ENCODE measurements at places on chromosomes 12 and 14.
A peak's percentile ranks its signal among the peaks of the same experiment; 100 is the strongest.

DNA sequence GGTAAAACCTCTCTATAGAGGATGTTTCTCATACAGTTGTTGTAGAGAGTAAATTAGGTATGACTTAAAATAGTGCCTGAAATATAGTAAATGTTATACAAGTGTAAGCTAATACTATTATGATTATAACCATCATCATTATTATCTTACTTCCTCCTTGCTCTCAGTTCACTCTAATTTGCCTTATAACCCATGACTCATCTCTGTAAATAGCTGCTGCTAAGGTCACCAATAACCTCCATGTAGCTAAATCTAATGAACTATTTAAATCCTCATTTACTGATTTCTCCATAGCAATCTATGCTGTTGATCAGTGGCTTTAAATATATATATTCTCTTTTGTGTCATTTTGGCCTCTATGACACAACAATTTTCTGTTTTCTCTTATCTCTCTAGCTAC is 109.6 kb downstream of the RMST start:
- DNase-seq = no peak

DNA sequence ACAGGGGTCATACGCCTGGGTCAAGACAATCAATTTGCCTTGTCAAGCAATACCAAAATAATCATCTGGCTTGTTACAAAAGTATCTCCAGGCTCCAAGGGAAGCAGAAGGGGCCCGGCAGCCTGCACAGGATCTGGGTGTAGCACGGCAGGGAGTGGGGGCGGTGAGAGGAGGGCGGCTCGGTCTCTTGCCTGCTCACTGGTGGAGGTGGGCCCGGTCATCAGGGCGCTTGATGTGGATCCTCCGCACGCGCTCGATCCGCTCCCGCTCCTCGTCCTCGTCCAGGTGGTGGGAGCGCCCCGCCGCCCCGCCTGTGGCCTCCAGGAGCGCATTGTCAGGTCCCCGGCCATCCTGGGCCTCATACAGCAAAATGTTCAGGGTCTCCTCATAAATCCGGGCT is 25.7 kb downstream of the KCTD10 start:
- DNase-seq = no peak

- no peak for DNase-seq
These were observed 70.4 kb downstream of the TBK1 start for GRCh38 chr12:64522316-64522715.

DNA sequence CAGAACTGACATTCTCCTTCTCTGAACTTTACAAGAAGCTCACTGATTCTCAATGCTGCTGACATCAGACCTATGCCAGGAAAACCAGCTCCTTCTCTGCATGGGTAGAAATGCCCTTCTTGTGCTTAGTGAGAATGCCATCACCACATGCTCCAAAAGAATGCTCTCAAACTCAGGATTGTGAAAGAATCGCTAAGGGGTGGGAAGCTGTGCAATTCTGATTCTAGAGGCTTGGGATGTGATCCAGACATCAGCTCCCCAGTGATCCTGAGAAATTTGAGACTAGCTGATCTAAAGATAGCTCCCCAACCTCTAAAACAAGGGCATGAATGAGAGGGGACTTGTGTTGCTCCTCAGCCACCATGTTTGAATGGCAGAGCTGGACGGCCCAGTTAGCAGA is 113.2 kb downstream of the DPF3 start:
- DNase-seq = no peak

- no peak for DNase-seq
These were observed 82.7 kb downstream of the BEGAIN start for GRCh38 chr14:100504372-100505078.

GRCh38 chr12:101697930-101698799 is 725 bp downstream of the CHPT1 start:
- peak; percentile 5 for DNase-seq

DNA sequence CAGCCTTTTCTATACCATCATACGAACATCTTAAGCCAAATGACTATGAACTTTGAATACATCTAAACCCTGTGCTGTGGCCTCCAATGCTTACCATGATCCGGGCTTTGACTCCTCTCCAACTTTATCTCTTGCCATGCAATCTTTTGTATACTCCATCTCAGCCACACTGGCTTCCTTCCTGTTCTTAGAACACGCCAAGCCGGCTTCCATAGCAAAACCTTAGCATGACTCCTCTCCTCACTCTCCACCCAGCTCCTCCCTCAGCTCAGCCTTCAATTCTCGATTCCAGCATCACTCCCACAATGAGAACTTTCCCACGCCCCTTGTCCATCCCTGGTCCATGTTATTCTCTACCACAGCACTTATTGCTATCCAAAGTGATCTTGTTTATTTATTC is 228.3 kb downstream of the NTF3 start:
- no peak for DNase-seq

DNA sequence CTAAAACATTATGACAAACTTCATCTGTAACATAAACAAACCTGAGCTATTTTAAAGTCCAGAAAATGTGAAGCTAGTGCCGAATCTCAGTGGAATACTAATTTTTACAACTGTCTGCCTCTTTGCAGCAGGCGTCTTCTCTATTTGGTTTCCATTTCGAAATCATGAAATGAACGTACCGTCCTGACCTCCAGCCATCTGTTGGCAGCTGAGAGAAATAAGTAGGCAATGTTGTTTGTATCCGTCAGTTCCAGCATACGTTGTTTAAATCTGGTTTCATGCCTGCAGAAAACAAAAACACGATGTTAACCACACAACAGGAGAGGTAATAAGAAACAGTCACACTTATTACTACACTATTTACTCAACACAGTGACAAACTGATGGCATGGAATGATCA is 54.3 kb upstream of the KCNJ8 start:
- DNase-seq = no peak

DNA sequence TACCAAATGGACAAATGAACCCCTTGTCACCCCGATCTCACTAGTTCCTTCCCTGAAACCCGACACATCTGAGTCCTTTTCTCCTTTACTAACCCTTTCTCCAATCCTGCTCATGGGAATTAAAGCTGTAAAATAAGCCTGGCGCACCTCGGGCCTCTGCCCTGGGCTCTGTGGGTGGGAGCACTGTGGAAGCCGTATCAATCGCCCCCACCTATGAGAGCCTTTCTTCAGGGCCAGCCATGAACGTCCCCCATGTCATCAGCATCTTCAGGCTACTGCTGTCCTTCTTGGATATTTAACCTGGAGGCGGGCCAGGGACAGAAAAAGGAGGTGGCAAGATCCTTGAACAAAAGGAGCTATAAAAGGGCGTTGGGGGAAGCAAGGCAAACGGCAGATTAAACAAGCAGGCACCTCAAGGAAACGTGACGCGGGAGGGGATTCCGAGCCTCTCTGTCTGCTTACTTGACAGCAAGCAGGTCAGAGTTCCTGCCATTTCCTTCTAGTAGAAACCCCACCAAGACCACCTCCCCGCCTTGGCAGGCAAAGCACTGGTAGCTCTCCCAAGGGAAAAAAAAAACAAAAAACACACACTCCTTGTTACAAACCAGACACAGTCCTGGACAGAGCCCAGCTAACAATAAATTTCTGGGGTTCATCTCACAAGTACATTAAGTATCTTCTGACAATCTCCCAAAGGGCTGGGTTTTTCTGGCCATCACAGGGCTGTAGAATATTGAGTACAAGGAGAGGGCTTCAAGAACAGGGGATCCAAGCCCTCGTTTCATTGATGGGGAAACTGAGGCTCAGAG is 62.9 kb downstream of the DPF3 start:
- no peak for DNase-seq

DNA sequence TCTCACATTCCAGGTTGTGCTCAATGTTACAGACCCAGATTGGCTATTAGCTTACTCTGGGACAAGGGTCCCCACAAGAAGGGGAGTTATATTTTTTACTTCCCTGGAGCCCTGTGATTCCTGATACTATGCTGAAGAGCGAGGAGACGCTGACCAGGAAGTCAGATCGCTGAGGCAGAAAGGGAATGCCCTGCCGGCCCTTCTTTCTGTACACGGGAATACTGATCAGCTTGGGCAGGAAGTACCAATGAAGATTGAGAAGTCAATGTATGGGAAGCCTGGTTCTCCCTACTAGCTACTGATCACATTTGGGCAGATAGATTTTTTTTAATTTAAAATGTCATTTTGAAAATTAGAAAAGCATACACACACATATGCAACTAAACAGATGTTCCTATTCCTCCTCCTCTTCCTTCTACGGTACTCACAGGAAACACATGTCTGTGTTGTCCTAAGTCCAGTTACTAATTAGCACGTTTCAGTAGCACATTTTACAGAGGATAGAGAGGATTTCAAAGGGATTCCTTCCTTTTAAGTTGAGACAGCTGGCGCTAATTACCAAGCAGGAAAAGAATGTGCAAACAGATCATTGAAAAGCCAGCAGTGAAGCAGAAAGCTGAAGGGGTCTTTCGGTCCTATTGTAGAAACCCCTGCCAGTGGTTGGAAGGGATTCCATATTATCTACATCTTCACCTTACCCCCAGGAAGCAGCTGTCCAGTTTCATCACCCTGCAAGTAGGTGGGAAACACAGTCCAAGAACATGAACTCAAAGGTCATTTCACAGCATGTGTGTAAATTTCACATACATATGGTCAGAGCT is 292.4 kb downstream of the DUSP6 start:
- DNase-seq = no peak

DNA sequence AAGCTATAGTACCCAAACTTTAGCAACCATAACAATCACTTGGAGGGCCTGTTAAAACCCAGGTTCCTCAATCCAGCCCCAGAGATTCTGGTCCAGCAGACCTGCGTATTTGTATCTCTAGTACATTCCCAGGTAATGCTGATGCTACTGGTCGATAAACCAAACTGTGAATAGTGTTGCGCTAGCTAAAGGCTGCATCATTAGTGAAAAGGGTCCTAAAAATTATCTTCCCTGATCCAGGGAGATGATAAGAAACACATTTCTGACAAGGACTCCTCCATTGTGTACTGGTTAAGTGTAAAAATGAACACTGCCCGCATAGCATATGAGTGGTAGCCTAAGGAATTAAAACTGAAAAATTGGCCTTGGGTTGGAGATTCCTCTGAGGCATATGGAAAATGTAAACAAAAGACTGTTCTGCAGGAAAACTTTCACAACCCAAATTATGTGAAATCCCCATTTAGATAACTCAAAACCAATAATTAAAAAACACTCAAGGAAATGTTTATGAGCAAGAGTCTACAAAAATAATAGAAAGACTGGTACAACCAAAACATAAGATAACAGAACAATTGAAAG is 322.7 kb downstream of the CEP128 start:
- DNase-seq = no peak

GRCh38 chr14:88791629-88792472 is 902 bp downstream of the EML5 start:
- DNase-seq = peak; percentile 2

- DNase-seq = no peak
These were observed 51.3 kb downstream of the SERPINA3 start for GRCh38 chr14:94663538-94663937.

DNA sequence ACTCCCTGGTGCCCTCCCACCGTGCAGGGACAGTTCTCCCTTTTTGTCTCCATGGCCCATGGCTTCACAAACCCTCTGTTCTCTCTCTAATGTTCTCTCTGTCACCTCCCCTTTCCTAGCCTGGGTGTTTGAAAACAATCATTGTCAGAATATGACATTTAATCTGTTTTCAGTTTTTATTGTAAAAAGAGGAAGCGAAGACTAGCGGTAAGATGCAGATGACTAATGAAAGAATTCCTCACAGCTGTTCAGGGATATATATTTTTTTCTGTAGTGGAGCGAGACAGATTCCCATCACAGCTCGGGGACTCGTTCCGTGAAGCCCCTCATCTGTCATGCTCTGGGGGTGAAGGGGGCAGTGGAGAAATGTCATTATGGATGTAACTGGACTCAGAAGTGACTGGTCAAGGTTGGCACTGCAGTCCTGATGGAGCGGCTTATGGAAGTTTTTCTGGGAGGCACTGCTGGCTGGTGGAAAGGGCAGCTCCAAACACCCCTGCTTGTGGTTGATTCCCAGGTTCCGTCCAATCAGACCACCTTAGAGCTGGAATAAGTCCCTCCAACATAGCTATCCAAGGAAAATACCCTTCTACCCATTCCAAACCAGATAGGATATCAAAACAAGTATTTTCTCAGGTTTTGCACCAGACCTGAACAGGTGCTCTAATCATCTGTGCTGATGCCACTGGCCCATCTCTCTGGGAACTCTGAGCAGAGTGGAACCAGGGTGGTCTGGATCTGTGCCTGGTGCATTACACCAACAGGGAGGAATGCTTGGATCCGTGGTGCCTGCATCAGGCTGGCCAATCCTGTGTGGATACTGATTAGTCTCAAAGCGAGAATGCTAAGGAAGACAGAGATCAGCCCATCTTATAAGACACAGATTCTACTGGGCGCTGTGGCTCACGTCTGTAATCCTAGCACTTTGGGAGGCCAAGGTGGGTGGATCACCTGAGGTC is 84.7 kb downstream of the GPATCH2L start:
- no peak for DNase-seq

DNA sequence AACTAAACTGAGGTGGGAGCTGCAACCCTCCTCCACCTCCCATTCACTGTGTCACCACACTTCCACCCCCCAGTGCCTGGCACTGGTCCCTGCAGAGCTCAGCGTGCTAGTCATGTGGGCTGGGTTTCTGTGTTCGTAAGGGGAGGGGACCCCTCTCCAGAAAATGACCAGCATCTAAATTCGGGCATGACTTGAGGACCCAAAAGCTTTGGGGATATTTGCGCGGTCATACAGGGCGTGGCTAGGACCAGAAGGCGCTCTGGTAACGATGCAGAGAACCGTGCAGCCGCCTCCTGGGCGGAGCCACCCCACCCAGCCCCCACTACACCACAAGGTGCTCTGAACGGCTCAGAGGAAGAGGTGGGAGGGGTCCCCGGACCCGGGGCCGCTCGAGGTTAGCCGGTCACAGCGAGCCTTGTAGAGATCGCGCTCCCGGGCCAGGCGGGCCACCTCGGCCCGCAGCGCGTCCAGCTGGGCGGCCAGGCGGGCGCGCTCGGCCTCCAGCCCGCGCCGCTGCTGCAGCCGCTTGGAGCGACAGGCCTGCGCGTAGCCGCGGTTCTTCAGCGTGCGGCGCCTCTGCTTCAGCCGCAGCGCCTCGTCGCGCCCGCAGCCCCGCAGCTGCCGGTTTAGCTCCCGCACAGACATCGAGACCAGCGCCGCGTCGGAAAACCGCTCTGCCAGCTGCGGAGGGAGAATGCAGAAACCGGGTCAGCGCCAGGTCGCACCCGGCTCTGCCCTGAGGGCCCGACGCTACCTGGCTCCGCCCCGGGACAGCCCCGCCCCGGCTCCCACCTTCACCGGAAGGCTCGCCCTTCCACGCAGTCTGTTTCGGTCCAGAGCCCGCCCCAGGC is 9.8 kb downstream of the CPNE6 start:
- peak; percentile 57 for DNase-seq

- no peak for DNase-seq
These were observed 162.5 kb downstream of the SLC38A4 start for GRCh38 chr12:46663318-46663717.

- DNase-seq = no peak
These were observed 4.3 kb upstream of the APOF start for GRCh38 chr12:56366948-56367347.

- DNase-seq = no peak
These were observed 103.6 kb upstream of the ATF7IP start for GRCh38 chr12:14261861-14262260.

- no peak for DNase-seq
These were observed 146.4 kb downstream of the SLC2A13 start for GRCh38 chr12:39959467-39959866.

GRCh38 chr12:15599266-15600037 is 189.7 kb downstream of the EPS8 start:
- no peak for DNase-seq

GRCh38 chr14:100715332-100715731 is 11.4 kb upstream of the DLK1 start:
- DNase-seq = no peak

GRCh38 chr12:46933947-46934346 is 108.2 kb upstream of the SLC38A4 start:
- DNase-seq = no peak

- DNase-seq = no peak
These were observed 11.0 kb downstream of the ASB2 start for GRCh38 chr14:93965287-93965821.
